IPS DF 6.9 (cell line): ENCODE measurements at places on chromosomes 13 and 19.

GRCh38 chr19:46913852-46914430 lies 53.1 kb downstream of the ARHGAP35 start:
- DNase-seq, result no peak

DNA sequence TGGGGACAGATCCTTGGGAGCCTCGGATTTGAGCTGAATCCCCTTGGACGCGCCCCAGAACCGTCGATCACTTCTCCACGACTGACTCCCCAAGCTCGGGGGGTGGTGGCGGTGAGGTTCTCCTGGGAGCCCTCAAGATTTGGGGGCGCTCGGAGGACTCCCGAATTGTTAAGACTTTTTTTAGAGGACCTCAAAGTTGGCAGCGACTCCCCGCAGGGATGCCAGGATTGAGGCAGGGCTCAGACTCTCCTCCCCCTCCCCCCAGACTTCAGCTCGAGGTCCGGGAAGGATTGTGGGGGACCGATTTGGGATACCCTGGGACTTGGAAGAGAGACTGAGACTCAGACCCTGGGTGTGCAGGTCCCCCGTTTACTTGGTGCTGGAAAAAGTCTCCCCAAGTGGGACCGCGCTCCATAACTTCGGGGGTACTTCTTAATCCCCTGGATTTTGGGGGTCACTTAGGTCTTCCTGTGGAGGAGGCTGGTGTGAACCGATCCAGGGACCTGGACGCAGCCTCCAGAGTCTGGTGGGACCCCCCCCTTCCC lies 665 bp downstream of the VASP start:
- DNase-seq, result no peak

DNA sequence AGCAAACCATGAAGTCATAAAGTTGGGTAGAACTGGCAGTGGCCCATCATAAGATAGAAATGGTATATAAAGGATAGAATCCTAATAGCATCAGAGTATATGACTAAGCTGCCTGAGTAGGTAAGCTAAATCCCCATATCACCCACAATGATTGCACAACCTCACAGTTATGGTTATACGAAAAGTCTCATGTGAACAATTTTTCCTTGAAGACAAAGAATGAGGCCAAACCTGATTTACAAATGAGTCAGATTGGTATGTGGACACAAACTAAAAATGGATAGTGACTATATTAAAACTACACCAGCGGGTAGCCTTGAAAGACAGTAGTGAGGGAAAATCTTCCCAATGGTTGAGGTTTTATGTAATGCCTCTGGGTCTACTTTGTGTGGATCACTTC lies 40.9 kb upstream of the UFM1 start:
- DNase-seq, result no peak

GRCh38 chr13:76621705-76622104 lies 264.5 kb downstream of the KCTD12 start:
- DNase-seq, result no peak

DNA sequence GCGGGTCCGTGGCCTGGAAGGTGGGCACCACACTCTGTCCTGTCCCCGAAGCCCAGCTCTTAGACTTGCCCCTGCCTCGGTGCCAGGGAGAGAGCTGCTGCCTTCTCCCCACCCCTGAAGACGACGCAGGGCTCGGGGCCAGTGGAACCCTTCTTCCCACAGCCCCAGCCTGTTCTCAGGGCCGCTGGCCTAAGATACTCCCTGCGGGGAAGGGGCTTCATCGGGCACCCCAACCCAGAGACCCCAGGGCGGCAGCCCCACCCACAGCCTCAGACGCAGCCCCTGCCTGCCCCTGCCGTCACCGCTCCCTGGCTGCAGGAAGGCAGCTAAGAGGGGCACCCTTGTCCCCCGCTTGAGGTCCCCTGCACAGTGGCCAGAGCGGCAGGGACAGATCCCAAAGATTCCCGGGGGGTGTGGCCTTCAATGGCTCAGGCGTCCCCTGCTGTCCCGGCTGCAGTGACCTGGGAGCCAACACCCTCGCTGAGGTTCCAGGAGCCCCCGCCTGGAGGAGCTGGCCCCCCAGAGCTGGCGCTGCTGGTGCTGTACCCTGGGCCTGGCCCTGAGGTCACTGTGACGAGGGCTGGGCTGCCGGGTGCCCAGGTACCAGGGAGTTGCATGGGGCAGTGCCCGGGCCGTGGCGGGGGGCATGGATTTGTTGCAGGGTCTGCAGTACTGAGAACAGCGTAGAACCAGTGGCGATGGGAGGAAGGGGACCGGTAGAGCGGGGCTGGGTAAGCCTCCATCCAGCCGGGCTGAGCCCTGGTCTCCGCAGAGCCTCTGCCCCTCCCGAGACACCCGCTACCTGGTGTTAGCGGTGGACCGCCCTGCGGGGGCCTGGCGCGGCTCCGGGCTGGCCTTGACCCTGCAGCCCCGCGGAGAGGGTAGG lies 1.0 kb downstream of the AMH start:
- DNase-seq, result no peak

GRCh38 chr13:47480951-47481350 lies 520.1 kb downstream of the SUCLA2 start:
- DNase-seq, result no peak

DNA sequence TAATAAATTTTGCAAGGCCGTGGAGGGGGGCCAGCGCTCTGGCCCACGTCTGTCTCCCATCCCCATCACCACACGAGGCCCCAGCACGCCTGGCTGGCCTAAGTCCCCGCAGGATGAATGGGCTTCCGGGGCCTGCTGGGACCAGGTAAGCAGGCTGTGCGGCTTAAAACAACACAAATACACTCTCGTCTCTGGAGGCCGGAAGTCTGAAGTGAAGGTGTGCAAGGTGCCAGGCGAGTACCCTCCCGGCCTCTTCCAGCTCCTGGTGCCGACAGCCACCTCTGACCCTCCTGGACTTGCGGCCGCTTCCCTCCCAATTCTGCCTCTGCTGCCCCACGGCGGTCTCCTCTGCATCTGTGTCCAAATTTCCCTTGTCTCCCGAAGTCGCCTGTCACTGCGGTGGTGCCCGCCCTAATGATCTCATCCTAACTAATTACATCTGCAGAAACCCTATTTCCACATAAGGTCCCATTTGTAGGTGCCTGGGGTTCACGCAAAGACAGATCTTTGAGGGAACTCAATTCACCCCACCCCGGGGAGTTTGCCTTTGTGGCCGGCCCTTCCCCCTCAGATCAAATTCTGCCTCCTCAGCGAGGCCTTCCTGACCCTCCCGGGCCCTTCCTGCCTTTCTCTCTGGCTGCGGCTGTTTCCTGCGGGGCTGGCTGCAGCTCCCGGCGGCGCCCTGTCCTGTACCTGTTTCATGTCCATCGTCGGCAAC lies 8.1 kb upstream of the PTBP1 start:
- DNase-seq, result no peak

DNA sequence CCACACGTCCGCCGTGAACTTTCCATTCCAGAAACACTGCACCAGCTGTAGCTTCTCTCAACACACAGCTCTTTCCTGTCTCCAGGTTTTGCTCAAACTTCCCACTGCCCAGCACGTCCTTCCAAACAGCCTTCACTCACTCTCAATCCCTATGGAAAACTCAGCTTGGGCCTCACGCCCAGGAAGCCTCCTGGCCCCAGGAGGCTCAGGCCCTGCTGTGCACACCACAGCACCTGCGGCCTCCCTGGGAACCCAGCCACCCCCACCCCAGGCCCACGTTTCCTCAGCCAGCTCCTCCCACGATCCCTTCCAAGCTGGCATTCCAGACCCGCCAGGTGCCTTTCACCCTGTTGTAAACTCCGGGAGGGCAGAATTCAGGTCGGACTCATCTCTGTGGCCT lies 35.2 kb downstream of the C13orf46 start:
- no peak for DNase-seq

GRCh38 chr19:41612483-41612882 lies 14.4 kb downstream of the CEACAM4 start:
- no peak for DNase-seq

DNA sequence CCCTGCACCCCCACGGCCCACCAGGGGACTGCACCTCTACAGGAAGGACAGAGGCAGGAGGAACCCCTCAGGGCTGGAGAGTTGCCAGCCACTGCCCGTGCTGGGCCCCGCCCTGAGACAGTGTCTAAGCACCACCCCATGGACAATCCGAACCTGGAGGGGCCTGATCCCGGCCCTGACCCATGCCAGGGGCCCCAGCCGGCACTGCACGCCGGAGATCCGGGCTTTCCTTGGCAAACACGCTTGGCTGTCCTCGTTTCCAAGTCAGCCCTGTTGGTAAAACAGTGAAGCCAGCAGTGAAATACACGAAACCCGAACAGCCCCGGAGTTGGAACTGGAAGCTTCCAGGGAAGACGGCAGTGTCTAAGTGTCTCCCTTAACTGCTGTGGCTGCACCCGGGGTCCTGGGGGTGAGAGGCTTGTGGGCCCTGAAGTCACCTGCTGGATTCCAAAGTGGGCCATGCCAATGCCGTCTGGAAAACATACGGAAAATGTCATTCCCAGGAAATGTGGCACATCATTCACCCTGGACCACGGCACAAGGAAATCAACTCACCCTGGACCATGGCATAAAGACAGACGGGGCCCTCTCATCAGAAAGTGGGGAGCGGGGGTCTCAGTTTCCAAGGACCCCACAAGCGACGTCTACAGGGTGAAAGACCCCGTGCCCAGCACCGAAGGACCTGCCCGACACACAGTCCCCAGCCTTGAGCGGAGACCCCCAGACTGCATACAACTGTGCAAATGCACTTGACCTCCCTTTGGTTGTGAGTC lies 30.9 kb downstream of the RASA3 start:
- DNase-seq, result no peak

- DNase-seq, result no peak
Measured at GRCh38 chr13:112782429-112783010, 92.7 kb downstream of the ATP11A start.

- DNase-seq, result no peak
Measured at GRCh38 chr19:16040642-16041041, 35.7 kb upstream of the TPM4 start.

GRCh38 chr19:15812060-15812722 lies 3.3 kb downstream of the OR10H1 start:
- no peak for DNase-seq

DNA sequence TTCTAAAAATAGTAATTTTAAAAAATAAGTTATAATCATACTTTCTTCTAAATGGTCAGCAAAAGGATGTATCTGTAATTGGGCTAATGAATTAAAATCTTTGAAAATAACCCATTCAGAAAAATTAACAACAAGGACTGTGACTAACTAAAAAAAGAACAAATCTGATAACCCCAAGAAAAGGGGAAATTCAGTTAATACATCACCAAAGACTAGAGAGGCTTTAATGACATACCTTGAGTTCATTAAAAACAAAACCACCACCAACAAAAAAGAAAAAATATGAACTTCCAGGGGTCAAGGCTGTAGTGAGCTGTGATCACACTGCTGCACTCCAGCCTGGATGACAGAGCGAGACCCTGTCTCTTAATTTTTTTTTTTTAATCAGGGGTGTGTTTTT lies 121.8 kb downstream of the TBC1D4 start:
- DNase-seq, result no peak

GRCh38 chr13:27534108-27534980 lies 84.0 kb upstream of the MTIF3 start:
- DNase-seq, result no peak

DNA sequence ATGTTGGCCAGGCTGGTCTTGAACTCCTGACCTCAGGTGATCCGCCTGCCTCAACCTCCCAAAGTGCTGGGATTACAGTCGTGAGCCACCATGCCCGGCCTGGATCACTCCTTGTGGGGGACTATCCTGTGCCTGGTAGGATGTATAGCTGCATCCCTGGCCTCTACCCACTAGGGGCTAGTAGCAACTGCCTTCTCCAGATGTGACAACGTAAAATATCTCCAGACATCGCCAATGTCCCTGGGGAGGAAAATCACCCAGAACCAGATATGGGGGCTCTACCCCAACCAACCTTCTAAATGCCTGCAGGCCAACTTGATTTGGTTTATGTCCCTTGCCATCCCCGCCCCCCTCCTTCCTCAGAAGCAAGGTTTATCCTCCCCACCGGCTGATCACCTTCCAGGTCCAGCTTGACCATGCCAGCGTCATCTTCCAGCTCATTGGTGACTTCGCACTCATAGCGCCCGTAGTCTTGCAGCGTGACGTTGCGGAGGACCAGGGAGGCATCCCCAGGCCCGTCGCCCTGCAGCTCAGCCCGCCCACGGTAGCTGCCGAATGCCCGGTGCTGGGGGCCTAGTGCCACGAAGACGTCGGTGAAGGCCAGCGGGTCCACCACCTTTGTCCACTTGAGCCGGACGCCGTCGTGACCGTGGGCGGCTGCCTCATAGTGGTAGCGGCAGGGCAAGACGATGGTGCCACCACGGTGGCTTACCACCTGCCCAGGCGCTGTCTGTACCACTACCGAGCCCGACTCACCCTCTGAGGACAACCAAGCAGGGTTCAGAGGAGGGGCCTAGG lies 12.5 kb downstream of the TM6SF2 start:
- no peak for DNase-seq

DNA sequence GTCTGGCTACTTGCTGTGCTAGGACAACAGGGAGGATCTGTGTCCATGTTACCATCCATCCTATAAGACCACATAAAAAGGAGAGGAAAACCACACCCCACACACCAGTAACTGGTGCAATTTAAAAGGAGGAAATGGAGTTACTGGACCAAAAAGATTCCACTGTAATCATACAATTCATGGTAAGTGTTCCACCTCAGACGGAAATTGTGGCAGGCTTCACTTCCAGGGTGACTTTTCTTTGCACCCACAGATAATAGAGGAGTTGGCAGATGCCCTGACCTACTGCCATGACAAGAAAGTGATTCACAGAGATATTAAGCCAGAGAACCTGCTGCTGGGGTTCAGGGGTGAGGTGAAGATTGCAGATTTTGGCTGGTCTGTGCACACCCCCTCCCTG lies 2.4 kb downstream of the AURKC start:
- DNase-seq, result no peak

DNA sequence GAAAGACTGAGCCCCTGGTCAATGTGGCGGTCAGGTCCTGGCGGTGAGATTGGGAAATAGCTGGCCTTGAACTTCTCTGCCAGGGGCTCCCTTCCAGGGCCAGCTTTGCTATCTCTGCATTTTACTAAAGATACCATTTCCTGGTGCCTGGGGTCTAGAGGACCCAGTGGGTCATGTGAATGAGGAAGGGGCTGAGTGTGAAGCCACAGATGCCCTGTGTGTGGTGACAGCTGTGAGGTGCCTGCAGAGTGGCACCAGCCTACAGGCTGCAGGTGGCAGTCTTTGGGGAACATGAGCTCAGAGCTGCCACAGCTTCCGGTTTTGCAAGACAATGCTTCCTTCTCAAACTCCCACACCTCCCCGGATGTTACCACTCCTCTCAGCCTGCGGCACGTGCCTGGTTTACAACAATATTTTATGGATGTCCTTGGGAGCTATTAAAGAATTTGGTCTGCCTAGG lies 5.2 kb upstream of the MLNR start:
- DNase-seq, result no peak

- DNase-seq, result no peak
Measured at GRCh38 chr19:39052243-39052746, 19.9 kb upstream of the FBXO27 start.

DNA sequence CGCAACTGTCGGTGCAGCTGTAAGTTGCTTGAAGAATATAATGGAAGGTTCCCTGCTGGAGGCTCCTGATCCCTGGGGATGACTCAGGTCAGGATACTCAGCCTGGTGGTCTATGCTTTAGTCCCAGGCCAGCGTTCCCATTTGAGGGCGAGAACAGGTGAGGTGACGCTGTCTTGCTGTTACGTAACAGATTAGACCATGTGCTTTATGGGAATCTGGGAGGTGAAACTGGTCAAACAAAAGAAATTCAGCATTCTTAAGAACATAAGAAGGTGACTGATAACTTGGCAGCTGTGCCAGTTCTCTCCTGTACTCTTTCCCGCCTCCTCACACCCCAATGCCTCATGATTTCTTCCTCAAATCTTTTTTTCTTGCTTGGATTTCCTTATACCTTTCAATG lies at the start of gene CXCL17:
Gene CXCL17 (minus strand): TSS at position 114 of the 400 bp plus-strand sequence. CDS start 114 bp downstream, outside the sequence.
- no peak for DNase-seq

GRCh38 chr13:42354241-42355091 lies 82.5 kb downstream of the AKAP11 start:
- DNase-seq, result no peak

GRCh38 chr19:54209058-54209810 lies 8.6 kb downstream of the RPS9 start:
- no peak for DNase-seq
